HT1080 (cell line): ENCODE measurements at places on chromosomes 13 and 19. TPM values are rescaled to one million over a fixed set of nuclear protein-coding genes. Genes with fewer than 3 reads are reported as not detected.

DNA sequence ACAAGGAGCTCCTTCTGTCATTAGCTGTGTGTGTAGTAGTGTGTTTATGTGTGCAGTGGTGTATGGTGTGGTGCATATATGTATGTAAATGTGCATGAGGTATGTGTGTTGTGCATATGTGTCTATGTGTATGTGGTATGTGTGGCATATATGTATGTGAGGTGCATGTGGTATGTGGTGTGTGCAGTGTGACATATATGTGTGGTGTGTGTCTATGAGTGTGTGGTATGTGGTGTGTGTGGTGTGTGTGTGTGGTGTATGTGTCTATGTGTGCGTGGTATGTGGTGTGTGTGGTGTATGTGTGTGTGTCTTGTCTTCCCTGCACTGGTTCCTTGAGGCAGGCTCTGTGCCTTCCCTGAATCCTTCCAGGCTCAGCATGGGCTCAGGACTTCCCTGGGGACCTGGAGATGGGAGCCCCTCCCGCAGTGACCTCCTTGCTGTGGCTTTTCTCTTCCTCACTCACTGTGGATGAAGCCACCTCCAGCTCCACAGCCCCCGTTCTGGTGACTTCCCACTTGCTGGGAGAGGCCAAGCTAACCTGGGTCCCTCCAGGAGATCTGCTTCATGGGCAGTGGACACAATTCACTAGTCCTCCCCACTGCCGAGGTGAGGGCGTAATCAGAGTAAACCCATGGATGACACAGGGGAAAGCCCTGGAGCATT is 64.2 kb downstream of the CCDC70 start:
- DNase-seq, result no peak

The TMEM150B gene
- total RNA-seq, result not detected in 2 replicates

DNA sequence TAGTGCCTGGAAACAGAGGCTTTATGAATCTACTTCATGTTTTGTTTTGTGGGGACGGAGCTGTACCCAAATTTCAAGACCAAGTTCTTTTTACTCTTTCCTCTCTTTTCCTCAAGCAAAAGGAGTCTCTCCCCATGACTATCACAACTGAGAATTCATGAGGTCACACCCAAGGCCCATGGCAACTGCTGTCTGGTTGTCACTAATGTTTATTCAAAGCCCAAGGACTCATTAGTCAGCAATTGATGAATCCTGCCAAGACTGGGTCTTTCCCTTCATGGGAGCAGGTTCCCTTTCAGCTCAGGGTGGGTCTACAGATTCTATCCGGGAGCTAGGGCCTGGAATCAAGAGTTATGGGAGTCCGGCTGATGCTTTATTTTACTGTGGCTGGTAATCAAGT is 441.5 kb upstream of the PCDH20 start:
- peak; percentile 13 for DNase-seq

The ZNF571 gene
- total RNA-seq, result 0.03 and 0.34 TPM in 2 replicates

DNA sequence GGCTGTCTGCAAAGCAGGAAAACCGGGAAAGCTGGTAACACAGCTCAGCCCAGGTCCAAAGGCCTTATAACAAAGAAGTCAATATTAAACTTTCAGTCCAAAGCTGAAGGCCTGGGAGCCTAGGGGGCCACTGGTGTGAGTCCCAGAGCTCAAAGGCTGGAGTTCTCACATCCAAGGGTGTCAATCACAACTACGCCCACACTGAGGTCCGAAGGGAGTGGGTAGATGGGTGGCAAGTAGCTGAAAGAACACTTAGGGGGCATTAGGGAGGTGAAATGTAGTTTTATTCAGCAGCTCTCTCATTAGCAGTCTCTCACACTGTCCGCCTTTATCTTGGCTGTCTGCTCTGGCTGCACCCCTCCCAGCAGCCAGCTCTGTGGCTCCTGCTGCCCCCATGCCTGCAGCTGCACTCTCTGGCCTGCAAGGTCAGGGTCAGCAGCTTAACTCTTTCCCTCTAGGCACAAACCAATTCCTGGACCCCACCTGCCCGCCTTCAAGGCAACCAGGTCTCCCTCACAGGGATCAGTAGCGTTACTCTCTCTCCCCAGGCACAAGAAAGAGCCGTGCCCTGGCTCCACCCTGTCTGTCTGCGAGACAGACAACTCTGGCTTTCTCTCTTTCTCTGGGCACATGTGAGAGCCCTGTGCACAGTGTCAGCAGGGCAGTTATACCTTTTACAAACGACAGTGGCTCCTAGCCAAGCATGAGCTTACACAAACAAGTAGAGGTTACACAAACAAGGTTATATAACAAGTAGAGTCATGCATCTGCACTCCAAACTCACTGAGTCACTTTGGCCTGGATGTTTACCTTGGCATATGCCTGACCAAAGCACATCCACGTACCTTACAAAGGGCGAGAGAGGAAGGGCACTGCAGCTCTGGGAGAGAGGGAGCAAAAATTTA is 249.4 kb upstream of the PCDH20 start:
- DNase-seq, result peak; percentile 76

- no peak for DNase-seq
Observed at GRCh38 chr13:21338639-21339278, 120.3 kb downstream of the ZDHHC20 start.

DNA sequence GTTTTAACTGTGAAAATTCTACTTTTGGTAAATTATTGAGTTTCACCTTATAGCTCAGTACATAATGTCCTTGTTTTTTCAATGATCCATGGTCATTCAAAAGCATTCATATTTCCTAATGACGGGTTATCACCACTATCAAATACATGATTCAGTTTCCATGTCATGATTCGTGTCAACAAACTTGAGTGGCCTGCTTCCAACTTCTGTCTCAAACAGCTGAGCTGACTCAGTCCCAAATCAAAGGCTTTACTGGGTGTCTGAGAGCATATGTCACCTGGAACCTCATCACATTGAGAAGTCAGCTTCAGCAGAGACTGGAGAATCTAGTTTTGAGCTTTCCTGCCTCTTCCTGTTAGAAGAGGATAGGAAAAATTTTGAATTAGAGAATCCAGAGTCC is 40.3 kb upstream of the SGCG start:
- DNase-seq, result no peak

The CALR3 gene
- not detected in 2 replicates for total RNA-seq

- DNase-seq, result peak; percentile 64
Observed at GRCh38 chr13:73803997-73804396, 330.2 kb downstream of the KLF12 start.

DNA sequence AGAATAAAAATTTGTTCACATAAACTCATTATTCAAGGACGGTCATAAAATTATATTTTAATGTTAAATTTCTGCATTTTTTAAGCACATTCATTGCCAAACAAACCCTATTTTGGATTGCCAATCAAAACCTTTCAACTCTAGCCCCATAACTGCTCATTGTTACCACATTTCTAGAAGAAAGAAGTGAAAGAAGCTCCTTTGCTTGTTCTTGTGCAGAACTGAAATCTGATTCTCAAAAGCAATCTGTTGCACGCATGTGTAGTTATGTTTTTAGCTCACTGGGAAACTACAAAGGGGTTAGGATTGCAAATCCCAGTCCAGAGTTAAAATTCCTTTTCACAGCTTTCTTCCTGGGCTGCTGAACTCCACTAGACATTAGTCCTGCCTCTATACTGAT is 109.5 kb upstream of the MIR17HG start:
- no peak for DNase-seq

The SLAIN1 gene
- 4.2 and 6.1 TPM in 2 replicates for total RNA-seq
